Activated CD4-positive, alpha-beta T cell treated with anti-CD3 and anti-CD28 coated beads, Interleukin-2, amount 50 U/mL, for 4 hours (primary cell): ENCODE measurements at places on chromosomes 4 and X.

DNA sequence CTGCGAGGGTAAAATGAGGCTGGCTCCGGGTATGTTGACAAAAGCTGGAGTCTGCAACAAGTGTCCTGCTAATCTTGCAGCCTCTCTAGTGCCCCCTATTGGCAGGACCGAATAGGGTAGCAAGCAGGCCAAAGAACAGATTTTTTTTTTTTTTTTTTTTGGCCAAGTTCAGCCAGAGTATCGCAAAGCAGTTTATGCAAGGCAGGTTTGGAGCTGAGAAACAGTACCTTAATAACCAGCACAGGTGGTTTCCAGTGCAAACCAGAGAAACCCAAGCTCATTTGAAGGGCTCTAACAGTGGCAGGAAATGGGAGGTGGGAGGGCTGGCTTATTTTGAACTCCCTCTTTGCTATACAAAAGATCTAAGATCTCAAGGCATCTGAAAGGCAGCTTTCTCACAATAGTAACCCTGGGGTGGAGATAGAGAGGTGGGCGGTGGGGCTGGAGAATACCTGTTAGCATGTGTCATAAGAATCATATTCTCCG lies 38.2 kb upstream of the OCIAD2 start:
- DNase-seq = peak; percentile 27

GRCh38 chr4:185958094-185958747 lies 110.7 kb upstream of the TLR3 start:
- no peak for DNase-seq

- DNase-seq = no peak
These were observed 98.4 kb downstream of the ZNF827 start for GRCh38 chr4:145840162-145840768.

DNA sequence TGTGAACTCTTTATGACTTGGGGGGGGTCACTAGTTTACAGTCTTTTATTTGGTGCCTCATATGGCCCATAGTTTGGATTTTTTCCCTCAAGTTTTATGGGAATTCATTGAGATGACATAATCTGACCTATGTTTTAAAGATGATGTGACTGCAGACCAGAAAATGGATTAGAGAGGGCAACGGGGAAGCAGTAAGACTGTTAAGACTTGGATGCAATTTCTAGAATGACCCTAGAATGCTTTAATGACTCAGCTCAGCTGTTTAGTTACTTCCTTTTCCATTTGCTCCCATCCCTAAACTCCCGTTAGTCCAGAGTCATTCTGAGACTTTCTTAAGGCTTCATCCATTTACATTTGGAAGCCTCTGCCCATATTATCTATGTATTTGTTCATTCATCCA lies 59.9 kb upstream of the PDGFRA start:
- DNase-seq = no peak
